ENCODE measurements at places on chromosomes 16 and 17. TPM values are rescaled to one million over a fixed set of nuclear protein-coding genes. Genes with fewer than 3 reads are reported as not detected.

Gene CACNG3
- total RNA-seq = not detected

Gene TBKBP1
- total RNA-seq = 9.2 TPM

Gene ATAD5
- 3.0 TPM for total RNA-seq

Gene XPO6
- 145 TPM for total RNA-seq

Gene CPPED1
- total RNA-seq = 21.4 TPM

GRCh38 chr16:86685076-86685475, 106.7 kb downstream of the FOXL1 start:
- no peak for DNase-seq

DNA sequence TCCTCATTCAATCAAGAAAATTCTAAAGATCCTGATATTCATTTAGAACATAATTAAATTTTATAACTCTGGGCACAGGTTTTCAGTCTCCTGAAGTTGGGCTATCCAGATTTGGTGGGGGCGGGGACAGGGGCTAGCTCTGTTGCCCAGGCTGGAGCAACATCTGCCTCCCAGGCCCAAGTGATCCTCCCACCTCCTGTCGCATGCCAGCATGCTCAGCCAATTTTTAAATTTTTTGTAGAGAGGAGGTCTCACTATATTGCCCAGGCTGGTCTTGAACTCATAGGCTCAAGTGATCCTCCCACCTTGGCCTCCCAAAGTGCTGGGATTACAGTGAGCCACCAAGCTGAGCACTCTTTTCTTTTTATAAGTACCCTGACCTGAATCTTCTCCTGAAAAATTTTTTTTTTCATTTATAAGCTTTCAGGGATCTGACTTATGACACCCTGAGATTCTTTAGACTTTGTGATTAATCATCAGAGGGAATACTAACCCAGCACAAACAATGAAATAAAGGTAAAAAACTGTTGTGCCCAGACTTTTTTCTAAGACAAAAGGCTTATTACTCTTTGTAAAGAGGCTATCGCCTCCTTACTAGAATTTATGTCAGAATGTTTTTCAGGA, 62.6 kb downstream of the TUBD1 start:
- DNase-seq = no peak

- no peak for DNase-seq
Measured at GRCh38 chr17:74806334-74806733, 30.2 kb upstream of the NAT9 start.

DNA sequence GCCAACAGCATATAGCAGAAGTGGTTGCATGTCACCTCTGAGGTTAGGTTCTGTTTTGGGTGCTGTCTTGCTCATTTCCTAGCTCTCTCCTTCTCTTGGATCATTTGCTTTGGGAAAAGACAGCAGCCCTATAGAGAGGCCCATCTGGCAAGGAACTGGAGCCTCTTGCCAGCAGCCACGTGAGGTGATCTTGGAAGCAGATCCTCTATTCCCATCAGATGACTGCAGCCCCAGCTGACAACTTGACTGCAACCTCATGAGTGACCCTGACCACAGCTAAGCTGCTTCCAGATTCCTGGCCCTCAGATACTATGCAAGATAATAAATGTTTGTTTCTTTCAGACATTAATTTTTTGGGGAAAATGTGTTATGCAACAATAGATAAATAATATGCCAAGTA, 213.3 kb upstream of the HS3ST4 start:
- no peak for DNase-seq

GRCh38 chr17:48892940-48893645, 506 bp downstream of the ATP5MC1 start:
- no peak for DNase-seq

DNA sequence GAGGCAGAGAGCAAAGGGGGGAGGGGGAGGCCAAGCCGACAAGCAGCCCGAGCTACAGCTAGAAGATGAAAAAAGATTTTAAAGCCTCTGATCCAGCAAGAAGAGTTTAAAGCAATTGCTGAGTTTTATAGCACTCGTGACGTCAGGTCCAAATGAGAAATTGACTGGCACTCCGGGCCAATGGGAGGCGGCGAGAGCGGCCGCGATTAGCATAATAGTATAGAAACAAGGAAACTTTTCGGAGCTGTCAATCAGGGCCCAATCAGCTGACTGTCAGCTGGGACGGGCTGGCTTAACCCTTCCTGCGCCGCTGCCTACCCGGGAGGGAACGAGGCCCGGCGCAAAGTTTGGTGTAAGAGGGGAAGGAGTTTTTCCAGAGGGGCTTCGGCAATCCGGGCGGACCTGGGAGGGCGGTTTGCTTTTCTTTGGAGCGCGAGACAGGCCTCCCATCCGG, at the start of gene MAF:
MAF (minus strand) TSS at position 100 of the 454 bp plus-strand sequence. CDS start 835 bp downstream, outside the sequence.
- peak; percentile 94 for DNase-seq

DNA sequence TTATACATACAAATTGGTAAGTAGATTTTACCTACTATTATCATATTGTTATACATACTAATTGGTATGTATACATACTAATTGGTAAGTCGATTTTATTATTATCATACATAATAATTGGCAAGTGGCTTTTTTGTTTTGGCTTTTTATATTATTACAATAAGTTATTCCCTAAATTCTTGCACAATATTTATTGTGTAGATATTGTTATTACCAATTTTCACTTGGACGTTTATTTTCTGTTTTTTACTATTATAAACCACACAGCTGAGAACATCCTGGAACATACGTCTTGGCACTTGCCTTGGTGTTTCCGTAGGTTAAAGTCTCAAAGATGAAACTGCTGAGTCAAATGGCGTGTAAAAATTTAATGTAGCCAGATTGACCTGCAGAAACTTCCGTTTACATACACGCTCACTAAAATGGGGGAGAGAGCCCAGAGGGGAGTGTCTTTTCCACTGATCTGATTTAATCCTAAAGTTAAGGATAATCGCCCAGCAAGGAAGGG, 18.9 kb downstream of the GNGT2 start:
- no peak for DNase-seq

GRCh38 chr16:761625-762513, 1.3 kb downstream of the MSLN start:
- no peak for DNase-seq

All from ureter (tissue), 1 donor.